Effector memory CD4-positive, alpha-beta T cell (primary cell): ENCODE measurements at places on chromosomes 16 and 17.

DNA sequence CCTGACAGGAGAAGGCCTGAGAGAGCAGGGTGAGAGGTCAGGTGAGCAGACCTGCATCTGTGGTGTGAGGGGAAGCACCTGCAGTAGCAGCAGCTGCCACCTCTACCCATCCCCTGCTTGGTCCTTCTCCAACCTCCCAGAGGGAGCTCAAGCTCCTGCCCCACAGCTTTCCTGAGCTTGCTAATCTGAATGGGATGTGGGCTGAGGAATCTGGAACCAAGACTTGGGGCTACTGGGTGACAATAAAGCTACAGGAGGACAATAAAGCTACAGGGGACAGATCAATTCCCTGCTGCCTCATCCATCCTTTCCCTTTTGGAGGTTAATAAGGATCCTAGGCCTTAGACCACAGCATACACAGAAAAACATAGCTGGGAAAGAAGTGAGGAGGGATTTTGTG, 4.9 kb upstream of the TBX4 start:
- no peak overlapping the region for H3K4me3 ChIP-seq
- peaks cover 19% of the 10 kb centered on the region for H3K27me3 ChIP-seq
- H3K36me3 ChIP-seq = no peaks in the 10 kb centered on the region
- no peak for DNase-seq

- no peaks in the 10 kb centered on the region for H3K36me3 ChIP-seq
- no peak for DNase-seq
- no peaks in the 10 kb centered on the region for H3K27me3 ChIP-seq
- no peak overlapping the region for H3K27ac ChIP-seq
- H3K4me1 ChIP-seq = no peaks in the 10 kb centered on the region
Observed at GRCh38 chr17:34859652-34860051, 101.6 kb downstream of the CCT6B start.

GRCh38 chr17:55959756-55960155, 193.5 kb upstream of the ANKFN1 start:
- H3K27ac ChIP-seq = no peak overlapping the region
- no peaks in the 10 kb centered on the region for H3K4me1 ChIP-seq
- no peaks in the 10 kb centered on the region for H3K36me3 ChIP-seq
- DNase-seq = no peak
- H3K4me3 ChIP-seq = no peak overlapping the region
- no peaks in the 10 kb centered on the region for H3K27me3 ChIP-seq

DNA sequence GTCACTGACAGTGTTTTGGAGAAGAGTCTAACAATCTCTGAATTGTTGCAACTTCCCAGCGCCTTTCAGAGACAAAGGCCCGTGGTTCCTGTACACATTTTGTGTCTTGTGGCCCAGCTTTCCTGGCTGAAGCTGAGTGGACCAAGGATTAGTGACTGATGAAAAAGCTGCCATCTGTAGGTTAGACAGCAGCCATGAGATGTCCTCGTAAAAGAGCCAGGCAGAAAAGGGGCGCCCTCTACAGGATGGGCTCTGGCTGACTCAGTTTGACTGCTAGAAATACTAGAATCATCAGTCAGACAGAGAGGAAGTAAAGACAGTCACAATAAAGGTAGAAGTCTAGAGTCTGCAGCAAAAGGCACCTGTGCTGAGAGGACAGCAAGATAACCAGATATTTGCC, 26.5 kb upstream of the NF1 start:
- H3K27ac ChIP-seq = no peak overlapping the region
- no peak overlapping the region for H3K4me3 ChIP-seq

- H3K27ac ChIP-seq = no peak overlapping the region
- DNase-seq = no peak
- no peaks in the 10 kb centered on the region for H3K4me1 ChIP-seq
- no peaks in the 10 kb centered on the region for H3K36me3 ChIP-seq
- H3K27me3 ChIP-seq = no peaks in the 10 kb centered on the region
Observed at GRCh38 chr16:65375651-65376050, 253.8 kb upstream of the CDH11 start.

DNA sequence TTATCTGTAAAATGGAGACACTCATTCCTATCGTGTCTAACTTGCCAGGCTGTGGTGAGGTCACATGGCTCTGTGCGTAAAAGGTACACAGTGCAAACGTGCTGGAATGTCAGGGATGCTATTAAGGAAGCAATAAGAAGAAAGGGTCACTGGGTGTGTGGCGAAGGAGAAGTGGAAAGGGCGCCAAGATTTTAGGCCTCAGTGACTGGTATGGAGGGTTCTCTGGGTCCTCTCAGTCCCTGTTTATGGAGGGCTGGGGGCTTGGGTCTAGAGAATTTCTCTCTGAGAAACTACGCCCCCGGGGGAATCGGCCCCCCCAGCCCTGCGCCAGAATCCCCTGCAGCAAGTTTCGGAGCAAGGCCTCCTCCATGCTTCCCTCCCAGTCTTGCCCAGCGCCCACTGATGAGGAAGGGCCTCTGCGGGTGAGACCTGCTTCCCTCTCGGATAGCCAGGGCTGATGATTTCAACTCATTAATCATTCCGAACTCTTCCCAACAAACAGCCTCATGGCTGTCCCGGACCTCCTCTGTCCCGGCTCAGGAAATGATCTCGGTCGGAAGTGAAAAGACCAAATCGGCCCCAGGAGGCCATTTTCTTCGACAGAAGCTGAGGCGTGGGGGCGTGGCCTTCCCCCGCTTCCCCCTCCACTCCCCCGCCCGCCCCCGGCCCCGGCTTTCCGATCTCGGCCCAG, 1.2 kb upstream of the HEXIM1 start:
- H3K27ac ChIP-seq = peak overlapping the region; percentile 98
- DNase-seq = peak; percentile 37
- peaks cover 31% of the 10 kb centered on the region for H3K4me1 ChIP-seq
- peak overlapping the region; percentile 72 for H3K4me3 ChIP-seq
- H3K36me3 ChIP-seq = no peaks in the 10 kb centered on the region

DNA sequence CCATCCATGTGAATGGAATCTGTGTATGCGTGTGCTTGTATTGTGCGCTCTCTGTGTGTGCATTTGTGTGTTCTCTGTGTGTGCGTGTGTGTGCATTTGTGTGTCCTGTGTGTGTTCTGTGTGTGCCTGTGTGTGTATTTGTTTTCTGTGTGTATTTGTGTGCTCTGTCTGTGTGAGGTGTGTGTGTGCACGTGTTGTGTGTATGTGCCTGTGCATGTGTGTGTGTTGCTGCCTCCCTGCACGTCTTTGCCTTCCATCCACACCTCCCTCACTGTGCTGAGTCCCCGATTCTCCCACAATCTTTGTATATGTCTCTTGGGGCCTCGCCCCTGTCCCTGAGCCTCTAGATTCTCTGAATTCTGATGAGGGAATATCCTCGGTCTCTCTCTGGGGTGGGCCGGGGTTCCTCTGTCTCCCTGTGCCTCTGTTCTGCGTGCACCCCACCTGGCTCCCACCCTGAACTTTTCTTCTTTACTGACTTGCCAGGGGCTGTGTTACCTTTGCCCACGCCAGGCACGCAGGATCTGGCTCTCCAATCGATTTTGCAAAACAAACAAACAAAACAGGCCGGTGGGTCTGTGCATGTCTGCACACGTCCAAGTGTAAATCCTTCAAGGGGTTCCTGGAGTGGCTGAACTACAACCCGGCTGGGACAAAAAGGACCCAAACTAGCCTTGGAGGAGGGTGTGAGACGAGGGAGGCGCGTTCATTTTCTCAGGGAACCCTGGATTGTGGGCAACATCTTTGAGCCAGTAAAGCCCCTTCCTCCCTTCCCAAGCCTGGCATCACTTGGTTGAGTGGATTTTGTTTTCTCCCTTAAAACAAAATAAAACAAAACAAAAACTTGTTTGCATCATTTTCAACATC, 8.1 kb upstream of the FOXF1 start:
- H3K27me3 ChIP-seq = peaks cover 60% of the 10 kb centered on the region
- H3K36me3 ChIP-seq = no peaks in the 10 kb centered on the region
- no peak overlapping the region for H3K27ac ChIP-seq
- H3K4me1 ChIP-seq = peaks cover 3% of the 10 kb centered on the region
- H3K4me3 ChIP-seq = no peak overlapping the region

GRCh38 chr16:31215287-31216162, 1.4 kb downstream of the PYDC1 start:
- no peaks in the 10 kb centered on the region for H3K36me3 ChIP-seq
- peaks cover 30% of the 10 kb centered on the region for H3K27me3 ChIP-seq
- H3K4me3 ChIP-seq = peak overlapping the region; percentile 48
- no peak overlapping the region for H3K27ac ChIP-seq

DNA sequence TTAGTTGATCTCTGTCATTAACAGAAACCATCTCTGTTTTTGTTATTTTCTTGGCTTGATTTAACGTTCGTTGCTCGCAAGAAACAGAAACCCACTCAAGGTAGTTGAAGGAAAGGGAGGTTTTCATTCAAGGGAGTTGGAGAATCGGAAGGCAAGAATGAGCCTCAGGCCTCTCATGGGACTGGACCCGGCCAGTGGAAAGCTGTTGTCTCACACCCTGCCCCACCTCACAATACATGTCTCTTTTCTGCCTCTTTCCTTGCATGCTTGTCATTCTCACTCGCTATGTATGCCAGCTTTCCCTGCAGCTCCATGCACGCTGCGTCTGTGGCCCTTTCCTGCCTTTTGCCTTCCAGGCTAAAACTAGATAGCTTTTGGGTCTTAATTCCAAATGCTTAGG, 18.3 kb downstream of the DCAF7 start:
- H3K27me3 ChIP-seq = no peaks in the 10 kb centered on the region
- peaks cover 3% of the 10 kb centered on the region for H3K36me3 ChIP-seq
- no peak for DNase-seq
- no peak overlapping the region for H3K27ac ChIP-seq

DNA sequence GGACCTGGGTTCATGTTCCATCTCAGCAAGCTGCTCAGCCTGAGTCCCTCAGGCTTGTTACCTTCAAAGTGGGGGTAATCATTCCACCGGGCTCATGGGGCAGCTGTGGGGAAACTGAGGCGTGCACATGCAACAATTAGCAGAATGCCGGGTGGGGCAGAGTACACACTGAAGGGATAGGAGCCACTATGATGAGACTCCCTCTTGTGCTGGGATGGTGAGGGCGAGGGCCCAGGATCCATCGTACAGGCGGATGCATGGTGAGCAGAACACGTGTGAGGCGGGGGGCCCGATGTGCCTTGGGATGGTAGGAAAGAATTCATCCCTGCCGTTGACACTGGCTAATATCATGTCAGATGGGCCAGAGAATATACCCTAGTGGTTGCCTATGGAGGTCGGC, 25.5 kb upstream of the MAP3K14 start:
- H3K27me3 ChIP-seq = no peaks in the 10 kb centered on the region
- no peak overlapping the region for H3K4me3 ChIP-seq
- no peak for DNase-seq

DNA sequence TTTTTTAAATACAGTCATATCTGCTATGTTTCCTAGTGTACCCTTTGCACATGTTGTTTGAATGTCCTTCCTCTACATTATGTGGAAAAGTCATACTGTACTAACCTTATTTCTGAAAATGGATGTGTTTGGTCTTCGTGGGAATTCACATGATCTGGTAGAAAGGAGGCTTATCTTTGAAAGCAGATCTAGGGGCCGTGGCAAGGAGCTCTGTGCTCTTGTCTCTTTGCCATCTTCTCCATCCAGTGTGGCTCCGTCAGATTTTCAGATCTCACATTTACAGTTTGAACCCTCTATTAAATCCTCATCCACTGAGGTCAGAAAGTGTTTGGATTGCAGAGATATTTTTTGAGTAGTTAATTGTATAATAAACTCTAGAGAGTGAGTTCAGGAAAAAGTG, 32.9 kb downstream of the MAP2K4 start:
- H3K36me3 ChIP-seq = no peaks in the 10 kb centered on the region
- no peak overlapping the region for H3K4me3 ChIP-seq
- DNase-seq = no peak
- H3K27ac ChIP-seq = no peak overlapping the region

DNA sequence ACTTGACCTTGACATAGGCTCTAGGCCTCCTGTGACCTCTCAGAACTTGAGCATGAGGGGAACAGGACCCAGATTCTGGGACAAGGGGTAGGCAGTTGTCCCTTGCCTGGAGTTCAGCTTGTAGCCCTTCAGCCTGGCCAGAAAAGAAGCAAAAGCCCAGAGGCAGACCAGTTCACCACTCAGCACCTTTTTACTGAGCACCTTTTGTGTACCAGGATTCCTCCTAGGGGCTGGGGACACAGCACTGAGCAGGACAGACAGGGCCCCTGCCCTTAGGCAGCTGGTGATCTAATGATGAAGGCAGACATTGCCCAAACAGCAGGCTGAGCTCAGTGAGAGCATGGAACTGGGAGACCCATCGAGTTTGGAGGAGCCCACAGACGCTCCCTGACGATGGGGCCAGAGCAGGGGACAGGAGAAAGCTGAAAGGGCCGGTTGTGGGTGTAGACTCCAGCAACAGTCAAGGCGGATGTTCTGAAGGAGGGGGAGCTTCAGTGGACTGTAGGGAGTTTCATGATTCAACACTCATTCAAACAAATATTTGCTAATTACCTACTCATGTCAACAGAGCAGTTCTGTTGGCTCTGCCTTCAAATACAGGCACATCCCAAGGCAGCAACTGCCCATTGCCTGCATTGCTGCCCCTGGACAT, 32.0 kb downstream of the SBK1 start:
- DNase-seq = no peak
- no peak overlapping the region for H3K4me3 ChIP-seq
- peaks cover 5% of the 10 kb centered on the region for H3K36me3 ChIP-seq
- no peak overlapping the region for H3K27ac ChIP-seq
- no peaks in the 10 kb centered on the region for H3K27me3 ChIP-seq

DNA sequence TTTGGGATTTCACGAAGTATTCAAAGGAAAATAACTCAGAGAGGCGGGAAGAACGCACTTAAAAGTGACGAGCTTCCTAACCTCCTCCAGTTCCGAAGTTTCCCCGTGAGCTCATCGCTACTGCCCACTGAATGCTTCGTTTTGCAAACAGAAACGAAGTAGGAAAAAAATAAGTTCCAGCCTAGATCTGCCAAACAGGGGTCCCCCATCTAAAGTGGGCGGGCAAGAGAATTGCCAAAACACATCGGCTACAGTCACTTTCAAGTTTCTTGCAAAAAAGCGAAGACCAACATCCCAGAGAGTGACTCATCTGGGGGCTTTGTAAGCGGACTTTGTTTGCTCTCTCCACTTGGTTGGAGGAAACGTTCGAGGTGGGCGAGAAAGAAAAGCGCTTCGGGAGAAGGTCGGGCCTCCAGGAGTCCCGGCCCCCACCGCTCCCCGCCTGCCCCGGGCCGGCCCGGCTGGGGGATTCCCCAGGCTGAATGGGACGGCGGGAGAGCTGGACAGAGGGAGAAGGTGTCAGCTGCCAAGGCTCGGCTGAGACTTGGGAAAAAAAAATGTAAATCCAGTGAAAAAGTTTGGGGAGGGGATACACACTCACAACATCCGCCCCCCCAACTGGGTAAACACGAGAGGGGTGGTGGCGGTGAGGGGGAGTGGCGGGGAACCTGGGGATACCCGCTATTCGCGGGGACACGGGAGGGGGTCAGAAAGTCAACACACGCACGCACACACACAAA, 1.0 kb downstream of the VEZF1 start:
- H3K27me3 ChIP-seq = no peaks in the 10 kb centered on the region
- H3K27ac ChIP-seq = peak overlapping the region; percentile 83
- DNase-seq = peak; percentile 20
- peaks cover 6% of the 10 kb centered on the region for H3K36me3 ChIP-seq
- peaks cover 16% of the 10 kb centered on the region for H3K4me1 ChIP-seq

GRCh38 chr17:50952013-50952412, 85.9 kb upstream of the TOB1 start:
- H3K4me1 ChIP-seq = no peaks in the 10 kb centered on the region
- no peak for DNase-seq
- no peak overlapping the region for H3K27ac ChIP-seq
- no peaks in the 10 kb centered on the region for H3K36me3 ChIP-seq
- H3K4me3 ChIP-seq = no peak overlapping the region

- peak overlapping the region; percentile 33 for H3K4me3 ChIP-seq
- peak; percentile 29 for DNase-seq
- peaks cover 24% of the 10 kb centered on the region for H3K4me1 ChIP-seq
- H3K27me3 ChIP-seq = peaks cover 32% of the 10 kb centered on the region
- H3K36me3 ChIP-seq = no peaks in the 10 kb centered on the region
Observed at GRCh38 chr17:42669977-42670788, 6.6 kb downstream of the PLEKHH3 start.
